ENCODE measurements at places on chromosomes 3 and 15. TPM values are rescaled to one million over a fixed set of nuclear protein-coding genes. Genes with fewer than 3 reads are reported as not detected.

RPP14 gene
- total RNA-seq, result 14.3 TPM

CDC25A gene
- 0.72 TPM for total RNA-seq

- H3K27me3 ChIP-seq, result peaks cover 4% of the 10 kb centered on the region
- H3K4me3 ChIP-seq, result no peak overlapping the region
- no peak overlapping the region for H3K27ac ChIP-seq
These were observed 313.9 kb upstream of the CCDC54 start for GRCh38 chr3:107063351-107063750.

DNA sequence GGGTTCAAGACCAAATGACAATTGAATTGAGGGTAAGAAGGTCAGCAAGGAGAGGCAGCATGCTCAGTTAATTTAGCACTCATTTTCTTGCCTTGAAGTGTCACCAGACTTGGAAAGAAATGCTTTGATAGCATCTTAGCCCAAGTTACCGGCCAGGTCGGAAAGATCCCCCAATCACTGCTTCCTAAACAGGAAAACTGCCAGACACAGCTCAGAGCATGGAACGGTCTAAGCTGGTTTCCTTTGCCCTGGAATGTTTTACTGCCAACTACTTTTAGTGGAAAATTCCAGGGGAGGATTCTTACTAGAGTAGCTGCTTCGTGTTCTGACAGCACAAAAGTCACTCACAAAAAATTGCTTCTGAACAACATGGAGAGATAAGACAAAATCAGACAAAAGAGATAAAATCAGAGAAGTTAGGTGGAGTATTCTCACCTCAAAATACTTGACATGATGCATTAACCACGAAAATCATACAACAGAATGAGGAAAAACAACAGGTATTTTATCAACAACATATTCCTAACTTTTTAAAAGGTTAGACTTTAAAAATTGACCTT is 65.5 kb downstream of the CCR4 start:
- peak overlapping the region; percentile 58 for H3K4me3 ChIP-seq
- DNase-seq, result no peak
- peak overlapping the region; percentile 67 for H3K27ac ChIP-seq
- peaks cover 62% of the 10 kb centered on the region for H3K4me1 ChIP-seq

- H3K4me1 ChIP-seq, result peaks cover 52% of the 10 kb centered on the region
- peak overlapping the region; percentile 80 for H3K27ac ChIP-seq
- DNase-seq, result peak; percentile 57
These were observed 85.5 kb upstream of the CDV3 start for GRCh38 chr3:133487920-133488540.

- H3K27me3 ChIP-seq, result no peaks in the 10 kb centered on the region
- H3K4me3 ChIP-seq, result no peak overlapping the region
- DNase-seq, result no peak
- peaks cover 5% of the 10 kb centered on the region for H3K4me1 ChIP-seq
- no peaks in the 10 kb centered on the region for H3K36me3 ChIP-seq
- no peak overlapping the region for H3K27ac ChIP-seq
These were observed 40.5 kb upstream of the SH3BP5 start for GRCh38 chr3:15372918-15373317.

DNA sequence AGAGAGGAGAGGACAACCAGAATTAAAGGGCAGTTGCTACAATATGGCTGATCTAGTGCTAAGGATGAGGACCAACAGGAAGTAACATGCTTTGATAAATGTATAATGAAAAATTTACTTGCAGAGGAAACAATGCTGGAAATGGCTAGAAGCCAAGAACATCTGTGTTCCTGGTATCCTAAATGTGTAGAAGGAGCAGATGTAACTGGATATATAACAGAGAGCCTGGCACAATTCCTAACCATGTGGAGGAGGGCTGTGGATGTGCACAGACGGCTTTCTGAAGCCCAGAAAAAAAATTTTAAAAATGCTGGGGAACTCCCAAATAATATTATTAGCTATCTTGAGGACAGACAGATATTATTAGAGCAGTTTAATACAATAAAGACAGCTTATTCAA is 159.4 kb upstream of the GBE1 start:
- H3K4me3 ChIP-seq, result no peak overlapping the region
- no peaks in the 10 kb centered on the region for H3K4me1 ChIP-seq
- no peak overlapping the region for H3K27ac ChIP-seq
- H3K27me3 ChIP-seq, result no peaks in the 10 kb centered on the region
- no peaks in the 10 kb centered on the region for H3K36me3 ChIP-seq
- no peak for DNase-seq

TICRR gene
- total RNA-seq, result 0.30 TPM

- DNase-seq, result peak; percentile 89
- H3K36me3 ChIP-seq, result peaks cover 30% of the 10 kb centered on the region
- H3K27ac ChIP-seq, result peak overlapping the region; percentile 79
- peak overlapping the region; percentile 95 for H3K4me3 ChIP-seq
- H3K4me1 ChIP-seq, result peaks cover 18% of the 10 kb centered on the region
- no peaks in the 10 kb centered on the region for H3K27me3 ChIP-seq
These were observed 24.6 kb upstream of the SACM1L start for GRCh38 chr3:45664578-45664977.

CLN6 gene
- total RNA-seq, result 14.2 TPM

GRCh38 chr15:74428970-74429780 is 4.6 kb downstream of the SEMA7A start:
- no peaks in the 10 kb centered on the region for H3K27me3 ChIP-seq
- peaks cover 21% of the 10 kb centered on the region for H3K4me1 ChIP-seq
- no peaks in the 10 kb centered on the region for H3K36me3 ChIP-seq
- H3K4me3 ChIP-seq, result no peak overlapping the region

DNA sequence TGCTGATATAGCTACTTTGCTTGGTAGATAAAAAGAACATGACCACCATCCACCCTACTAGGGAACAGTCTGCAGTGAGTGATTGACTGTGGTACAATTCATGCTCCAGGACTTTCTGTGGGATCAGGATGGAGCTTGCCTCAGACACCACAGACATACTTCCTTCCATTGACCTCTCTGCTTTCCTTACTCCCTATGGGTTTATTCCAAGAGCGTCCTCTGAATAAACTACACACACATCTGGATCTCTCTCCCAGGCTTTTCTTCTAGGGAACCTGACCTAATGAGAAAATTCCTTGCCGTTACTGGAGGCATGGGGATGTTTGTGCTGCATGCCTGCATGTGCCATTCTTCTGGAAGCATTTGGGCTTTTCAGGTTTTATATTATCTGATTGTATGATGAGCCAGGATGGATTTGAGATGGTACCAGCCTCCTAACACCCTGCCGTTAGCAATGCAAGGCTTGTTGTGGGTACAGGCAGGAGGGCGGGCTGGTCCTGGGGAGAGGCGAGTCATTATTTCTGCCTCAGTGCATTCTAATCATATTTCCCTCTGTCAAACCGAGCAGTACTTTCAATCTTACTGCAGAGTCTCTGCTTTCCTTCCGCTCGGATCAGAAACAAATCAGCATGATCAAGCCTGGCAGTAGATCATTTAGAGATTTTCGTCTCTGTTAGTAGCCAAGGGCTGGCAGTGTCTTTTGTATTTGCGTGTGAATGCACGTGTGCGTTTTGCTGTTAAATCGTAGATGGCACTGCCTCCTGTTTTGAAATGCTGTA is 279.2 kb downstream of the PDCD6IP start:
- H3K27me3 ChIP-seq, result no peaks in the 10 kb centered on the region
- no peak for DNase-seq
- no peak overlapping the region for H3K27ac ChIP-seq
- H3K4me1 ChIP-seq, result no peaks in the 10 kb centered on the region

DNA sequence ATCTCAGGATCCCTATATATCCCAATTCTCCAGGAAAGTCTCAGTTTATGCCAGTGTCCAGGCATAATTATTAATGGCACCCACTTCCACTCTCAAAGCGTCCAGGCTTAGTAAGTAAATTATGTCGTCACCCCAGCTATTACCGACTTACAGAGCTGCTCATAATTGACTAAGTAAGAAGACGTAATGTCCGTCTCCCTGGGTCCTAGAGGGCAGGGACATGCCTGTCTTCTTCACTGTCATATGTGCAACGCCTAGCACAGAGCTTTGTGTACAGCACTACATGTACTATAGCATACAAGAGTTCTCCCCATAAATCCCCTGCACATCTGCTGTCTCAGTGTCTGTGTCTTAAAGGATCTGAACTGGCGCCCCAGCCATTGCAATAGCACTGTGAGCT is 23.9 kb upstream of the HRH1 start:
- no peaks in the 10 kb centered on the region for H3K36me3 ChIP-seq
- DNase-seq, result no peak
- no peak overlapping the region for H3K4me3 ChIP-seq
- no peaks in the 10 kb centered on the region for H3K4me1 ChIP-seq
- H3K27me3 ChIP-seq, result peaks cover 2% of the 10 kb centered on the region
- H3K27ac ChIP-seq, result no peak overlapping the region

TM4SF18 gene
- not detected for total RNA-seq

MYL3 gene
- not detected for total RNA-seq

GRCh38 chr15:25727116-25727515 is 136.0 kb downstream of the ATP10A start:
- no peaks in the 10 kb centered on the region for H3K4me1 ChIP-seq
- H3K4me3 ChIP-seq, result no peak overlapping the region
- DNase-seq, result no peak
- no peaks in the 10 kb centered on the region for H3K27me3 ChIP-seq
- H3K27ac ChIP-seq, result no peak overlapping the region

XCR1 gene
- total RNA-seq, result not detected

NRG4 gene
- not detected for total RNA-seq

- no peak for DNase-seq
- no peaks in the 10 kb centered on the region for H3K36me3 ChIP-seq
- no peaks in the 10 kb centered on the region for H3K4me1 ChIP-seq
- no peaks in the 10 kb centered on the region for H3K27me3 ChIP-seq
- H3K27ac ChIP-seq, result no peak overlapping the region
- no peak overlapping the region for H3K4me3 ChIP-seq
These were observed 221.8 kb downstream of the THRB start for GRCh38 chr3:24272875-24273274.

- DNase-seq, result peak; percentile 15
- peaks cover 43% of the 10 kb centered on the region for H3K27me3 ChIP-seq
- H3K4me1 ChIP-seq, result peaks cover 34% of the 10 kb centered on the region
- no peaks in the 10 kb centered on the region for H3K36me3 ChIP-seq
- H3K4me3 ChIP-seq, result peak overlapping the region; percentile 63
- no peak overlapping the region for H3K27ac ChIP-seq
These were observed 699 bp downstream of the MEGF11 start for GRCh38 chr15:66252685-66253417.

SNTN gene
- not detected for total RNA-seq

DNA sequence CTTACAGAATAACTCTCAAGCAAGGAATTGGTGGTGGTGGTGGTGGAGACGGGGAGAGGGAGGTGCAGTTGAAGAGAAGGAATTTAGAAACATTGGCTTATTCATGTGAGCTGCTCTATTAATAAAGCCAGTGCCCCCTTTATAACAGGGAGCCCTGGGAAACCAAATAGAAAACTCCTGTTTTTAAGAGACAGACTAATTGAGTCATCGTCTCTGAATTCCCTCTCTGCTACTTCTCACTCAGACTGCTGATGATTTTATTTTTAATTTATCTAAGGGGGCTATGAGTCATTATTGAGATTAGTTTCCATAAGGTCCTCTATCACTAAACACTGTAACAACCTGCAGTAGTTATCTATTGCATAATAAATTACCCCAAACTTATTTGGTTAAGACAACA is 145.9 kb upstream of the GALNT15 start:
- no peak for DNase-seq
- H3K27ac ChIP-seq, result no peak overlapping the region
- H3K36me3 ChIP-seq, result no peaks in the 10 kb centered on the region
- H3K4me1 ChIP-seq, result no peaks in the 10 kb centered on the region
- no peak overlapping the region for H3K4me3 ChIP-seq

TLR9 gene
- 0.27 TPM for total RNA-seq

KCNMB2 gene
- not detected for total RNA-seq

DNA sequence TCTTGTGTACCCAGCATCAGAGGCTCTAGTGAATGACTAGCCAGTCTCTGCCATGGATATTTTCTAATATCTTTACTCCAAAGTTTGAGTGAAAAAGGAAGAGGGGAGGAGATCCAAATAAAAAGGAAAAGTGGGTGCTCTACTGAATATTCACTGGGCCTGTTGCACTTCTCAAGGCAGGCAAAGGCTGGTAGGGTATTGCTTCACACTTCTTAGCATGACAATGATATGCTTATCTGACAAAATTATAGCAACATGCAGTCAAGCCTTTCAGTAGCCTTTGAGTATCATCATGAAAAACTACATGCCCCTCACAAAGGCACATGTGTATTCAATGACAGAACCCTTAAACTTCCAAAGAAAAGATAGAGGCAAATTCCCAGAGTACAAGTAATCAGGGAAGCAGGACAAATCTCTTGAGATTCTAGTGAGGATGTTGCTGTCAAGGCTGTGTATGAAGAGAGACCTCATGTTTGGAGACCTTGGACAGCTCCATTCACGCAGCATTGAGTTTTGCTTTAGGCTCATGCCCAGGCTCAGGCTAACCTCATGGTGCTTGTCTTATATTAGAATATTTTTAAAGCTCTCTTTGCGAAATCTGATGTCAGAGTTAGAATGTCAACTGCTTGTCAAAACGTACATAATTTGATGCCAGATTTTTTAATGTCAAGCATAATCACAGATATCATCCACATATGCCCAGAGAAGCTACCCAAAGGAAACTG is 506.9 kb downstream of the OCA2 start:
- no peak overlapping the region for H3K27ac ChIP-seq
- H3K4me1 ChIP-seq, result no peaks in the 10 kb centered on the region
- no peaks in the 10 kb centered on the region for H3K27me3 ChIP-seq
- no peak for DNase-seq

Measured in CD4-positive, CD25-positive, alpha-beta regulatory T cell (primary cell).